ENCODE measurements at places on chromosomes 7 and 10.

GRCh38 chr7:44050121-44050914 lies 5.8 kb downstream of the DBNL start:
- DNase-seq: no peak

GRCh38 chr10:131858118-131858515 lies 42.7 kb upstream of the PPP2R2D start:
- no peak for DNase-seq

GRCh38 chr10:70494966-70495365 lies 16.4 kb downstream of the PALD1 start:
- DNase-seq: no peak

DNA sequence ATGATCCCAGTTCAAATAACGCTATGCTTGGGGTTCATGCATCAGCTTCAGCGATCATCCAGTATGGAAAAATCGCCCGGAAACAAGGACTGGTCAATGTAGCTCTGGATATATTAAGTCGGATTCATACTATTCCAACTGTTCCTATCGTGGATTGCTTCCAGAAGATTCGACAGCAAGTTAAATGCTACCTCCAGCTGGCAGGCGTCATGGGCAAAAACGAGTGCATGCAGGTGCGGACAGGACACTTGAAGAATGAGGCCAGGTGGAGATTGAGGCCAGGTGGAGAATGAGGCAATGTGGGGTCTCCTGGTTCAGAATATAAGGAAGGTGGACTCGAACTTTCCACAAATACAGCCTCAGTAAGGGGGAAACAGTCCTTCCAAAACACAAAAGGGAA lies 105.8 kb downstream of the TRRAP start:
- no peak for DNase-seq

- DNase-seq: no peak
Observed at GRCh38 chr7:108794466-108794865, 224.8 kb downstream of the DNAJB9 start.

GRCh38 chr10:117997673-117998072 lies 49.1 kb downstream of the RAB11FIP2 start:
- no peak for DNase-seq

- DNase-seq: no peak
Observed at GRCh38 chr10:23461557-23461956, 22.7 kb downstream of the OTUD1 start.

- peak; percentile 58 for DNase-seq
Observed at GRCh38 chr10:22652988-22653481, 61.3 kb downstream of the PIP4K2A start.

- DNase-seq: no peak
Observed at GRCh38 chr10:130770018-130770630, 541.4 kb downstream of the TCERG1L start.

DNA sequence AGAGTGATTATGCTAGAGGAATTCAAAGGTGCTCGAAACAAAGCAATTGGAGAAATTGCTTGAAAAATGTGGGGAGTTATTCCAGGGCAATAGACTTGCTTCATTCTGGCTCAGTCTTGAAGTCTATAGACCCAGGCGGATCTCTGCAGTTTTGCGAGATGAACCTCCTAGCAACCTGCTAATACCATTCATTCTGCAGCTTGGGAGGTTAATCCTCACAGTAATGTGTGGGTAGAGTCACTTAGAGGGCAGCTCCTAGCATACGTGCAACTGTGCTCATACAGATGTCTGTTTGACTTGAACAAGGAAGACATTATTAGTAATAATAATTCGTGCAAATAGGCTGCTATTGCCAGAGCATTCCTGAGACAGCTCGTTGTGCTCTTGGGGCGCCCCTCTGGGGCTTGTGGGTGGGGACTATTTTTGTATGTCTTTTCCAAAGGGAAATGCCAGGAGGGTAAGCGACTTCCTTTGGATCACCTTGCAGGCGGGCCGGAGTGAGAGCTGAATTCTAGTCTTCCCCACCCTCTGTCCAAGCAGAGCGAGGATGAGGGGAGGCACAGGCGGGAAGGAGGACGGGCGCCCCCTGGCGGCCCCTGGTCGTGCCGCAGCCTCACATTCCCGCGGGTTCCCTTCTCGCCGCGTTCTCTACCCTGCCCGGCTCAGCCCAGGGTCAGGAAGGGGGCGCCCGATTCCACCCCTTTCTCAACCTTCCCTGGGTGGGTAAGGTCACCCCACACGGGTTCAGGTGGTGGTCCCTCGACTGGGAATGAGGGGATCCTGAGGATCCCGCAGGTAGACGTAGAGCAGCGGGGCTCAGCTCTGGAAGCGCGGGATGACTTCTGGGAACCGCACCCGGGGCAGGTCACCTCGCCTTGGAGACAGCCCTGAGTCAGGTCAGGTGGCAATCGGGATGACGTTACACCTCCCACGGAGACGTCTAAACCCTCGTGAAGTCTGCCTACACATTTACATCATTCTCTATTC lies 241.5 kb downstream of the PHTF2 start:
- DNase-seq: peak; percentile 19

DNA sequence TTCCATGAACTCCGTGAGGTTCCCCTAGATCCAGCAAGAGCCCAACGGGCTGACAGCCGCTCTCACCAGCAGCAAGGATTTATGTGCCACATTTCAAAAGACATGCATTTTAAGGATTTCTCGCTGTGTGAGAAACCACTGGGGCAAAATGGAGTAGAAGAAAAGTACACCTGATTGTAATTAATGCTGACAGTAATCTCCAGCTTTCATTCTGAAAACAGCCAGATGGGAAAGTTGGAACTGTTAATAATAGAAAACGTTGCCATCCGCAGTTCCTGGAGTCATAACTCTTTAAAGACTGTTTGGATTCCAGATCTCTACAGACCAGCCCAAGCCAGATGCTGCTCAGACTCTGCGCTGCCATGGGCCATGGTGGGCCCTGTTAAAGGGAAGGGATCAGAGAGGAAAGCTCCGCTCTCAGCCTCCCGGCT lies 216.9 kb upstream of the GLI3 start:
- DNase-seq: no peak

- no peak for DNase-seq
Observed at GRCh38 chr10:130854151-130854550, 457.4 kb downstream of the TCERG1L start.

DNA sequence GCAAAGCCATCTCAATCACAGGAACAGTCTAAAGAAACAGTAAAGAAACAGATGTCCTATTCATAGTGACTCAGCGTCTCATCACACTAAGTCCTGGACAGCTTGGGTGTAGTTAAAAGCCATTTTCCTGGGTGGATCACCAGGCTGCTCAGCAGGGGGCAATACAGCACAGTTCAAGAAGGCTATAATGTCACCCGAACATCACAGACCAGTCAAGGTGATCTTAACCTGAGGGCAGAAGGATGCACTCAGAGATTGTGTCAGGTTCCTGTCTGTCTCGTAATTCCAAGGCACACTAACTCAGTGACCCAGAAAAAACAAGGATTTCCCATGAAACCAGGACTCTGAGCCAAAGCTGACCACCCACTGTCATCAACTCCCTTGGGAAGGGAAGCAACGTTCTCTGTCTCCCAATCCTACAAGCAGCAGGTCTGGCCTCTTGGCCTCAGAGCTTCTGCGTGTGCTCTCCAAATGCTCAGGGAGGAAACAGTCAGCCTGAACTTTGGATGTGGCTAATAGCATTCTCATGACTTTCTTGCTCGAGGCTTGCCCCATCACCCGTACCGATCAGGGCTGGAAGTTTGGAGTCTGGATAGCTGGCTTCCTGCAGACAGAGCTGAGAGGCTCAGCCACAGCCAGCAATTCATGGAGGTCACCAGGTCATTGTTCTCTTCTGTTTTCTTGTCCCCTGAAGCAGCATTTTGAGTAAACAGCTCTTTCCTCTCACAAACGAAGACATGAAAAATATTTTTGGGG lies 90.4 kb upstream of the FAM171A1 start:
- no peak for DNase-seq

DNA sequence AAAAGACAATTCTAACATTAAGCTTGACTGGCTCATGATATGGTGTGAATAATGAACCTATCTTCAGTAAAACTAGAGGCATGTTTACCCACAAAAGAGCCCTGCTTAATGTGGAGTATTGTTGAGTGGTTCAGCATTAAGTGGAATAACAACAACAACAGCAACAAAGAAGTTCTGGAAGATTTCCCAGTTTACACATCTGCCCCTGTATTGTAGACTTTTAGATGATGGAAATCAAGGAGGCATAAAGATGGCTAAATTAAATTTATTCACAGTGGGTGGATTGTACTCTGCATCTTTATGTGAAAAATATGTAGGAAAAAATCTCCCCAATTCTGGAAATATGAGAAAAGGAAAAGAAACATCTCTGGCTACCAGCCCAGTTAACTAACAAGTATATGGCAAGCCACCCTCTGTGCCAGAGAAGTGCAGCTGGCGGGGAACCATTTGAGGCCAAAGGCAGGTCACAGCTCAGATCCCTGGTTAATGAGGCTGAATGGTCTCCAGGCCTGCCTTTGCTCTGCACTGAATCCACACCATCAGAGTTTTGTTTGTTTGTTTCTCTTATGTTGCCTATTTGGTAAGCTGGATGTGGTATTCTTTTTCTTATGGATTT lies 186.0 kb downstream of the SEMA3D start:
- DNase-seq: no peak
